Activated CD4-positive, alpha-beta T cell treated with anti-CD3 and anti-CD28 coated beads, Interleukin-2, amount 50 U/mL, for 1 hour (primary cell): ENCODE measurements at places on chromosomes 1 and 21.

DNA sequence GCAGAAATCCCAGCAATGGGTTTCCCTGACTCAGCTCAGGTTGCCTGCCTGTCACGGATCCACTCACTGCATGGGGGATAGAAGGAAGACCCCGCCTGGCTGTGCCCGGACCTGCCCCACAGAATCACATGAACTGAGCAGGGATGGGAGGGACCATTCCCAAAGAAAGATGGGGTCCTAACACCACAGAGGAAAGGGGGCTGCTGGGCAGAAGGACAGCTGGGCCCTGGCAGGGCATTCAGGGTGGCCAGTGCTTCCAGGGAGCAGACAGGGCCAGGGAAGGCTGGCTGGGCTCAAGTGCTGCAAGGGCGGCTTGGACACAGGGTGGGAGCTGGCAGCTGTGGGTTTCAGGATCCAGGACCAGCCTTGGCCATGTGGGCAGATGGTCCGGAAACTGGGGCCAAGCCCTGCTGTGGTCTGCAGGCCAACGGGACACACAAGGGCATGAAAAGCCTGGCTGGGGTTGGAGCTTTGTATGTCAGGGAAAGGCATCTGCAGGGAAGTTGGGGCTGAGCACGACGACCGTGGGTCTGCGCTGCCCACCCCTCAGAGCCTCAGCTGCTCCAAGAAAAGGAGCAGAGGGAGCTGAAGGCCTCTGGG is 723.9 kb downstream of the PTPRU start:
- no peak for DNase-seq

- no peak for DNase-seq
These were observed 308.1 kb upstream of the LYPLAL1 start for GRCh38 chr1:218865591-218865990.

GRCh38 chr1:20442920-20443625 is 42.9 kb downstream of the CAMK2N1 start:
- DNase-seq = no peak

- no peak for DNase-seq
These were observed 41.7 kb upstream of the SYT14 start for GRCh38 chr1:209896346-209896745.

GRCh38 chr1:26483980-26484379 is 11.7 kb downstream of the HMGN2 start:
- DNase-seq = no peak

GRCh38 chr1:95115708-95116137 is 1.4 kb upstream of the TLCD4 start:
- DNase-seq = no peak

GRCh38 chr1:155086128-155086741 is 7.6 kb downstream of the EFNA3 start:
- peak; percentile 80 for DNase-seq

- DNase-seq = no peak
These were observed 10.6 kb downstream of the ADARB1 start for GRCh38 chr21:45084881-45085536.

DNA sequence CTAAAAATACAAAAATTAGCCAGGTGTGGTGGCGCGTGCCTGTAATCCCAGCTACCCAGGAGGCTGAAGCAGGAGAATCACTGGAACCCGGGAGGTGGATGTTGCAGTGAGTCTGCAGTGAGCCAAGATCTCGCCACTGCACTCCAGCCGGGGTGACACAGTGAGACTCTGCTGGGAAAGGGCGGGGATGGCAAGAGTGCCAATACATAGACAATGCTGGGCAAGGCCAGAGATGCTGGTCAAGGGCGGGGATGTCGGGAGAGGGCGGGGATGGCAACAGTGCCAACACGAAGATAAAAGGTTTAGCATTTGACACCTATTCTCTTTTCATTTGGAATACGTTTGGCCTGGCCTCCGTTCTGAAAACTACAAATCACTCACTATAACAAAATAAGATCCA is 11.0 kb downstream of the SSU72 start:
- DNase-seq = no peak

- no peak for DNase-seq
These were observed 30.6 kb upstream of the ADGRL4 start for GRCh38 chr1:79037085-79037484.

GRCh38 chr1:59967141-59967697 is 40.6 kb upstream of the CYP2J2 start:
- no peak for DNase-seq

DNA sequence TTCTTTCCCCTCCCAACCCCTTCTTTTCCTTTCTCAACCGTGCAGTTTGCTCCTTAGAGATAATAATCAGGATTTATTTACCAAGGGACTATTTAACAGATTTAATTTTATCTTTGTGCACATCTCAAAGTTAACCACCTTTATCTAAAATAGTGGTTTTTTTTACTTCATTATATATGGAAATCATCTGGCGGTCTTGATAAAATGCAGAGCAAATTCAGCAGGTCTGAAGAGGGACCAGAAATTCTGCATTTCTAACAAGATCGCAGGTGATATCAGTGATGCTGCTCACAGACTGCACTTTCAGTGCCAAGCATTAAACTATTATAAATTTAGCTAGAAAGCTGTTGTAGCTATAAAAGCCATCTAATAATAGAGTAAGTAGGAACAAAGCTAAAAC is 83.4 kb upstream of the NEGR1 start:
- DNase-seq = no peak

DNA sequence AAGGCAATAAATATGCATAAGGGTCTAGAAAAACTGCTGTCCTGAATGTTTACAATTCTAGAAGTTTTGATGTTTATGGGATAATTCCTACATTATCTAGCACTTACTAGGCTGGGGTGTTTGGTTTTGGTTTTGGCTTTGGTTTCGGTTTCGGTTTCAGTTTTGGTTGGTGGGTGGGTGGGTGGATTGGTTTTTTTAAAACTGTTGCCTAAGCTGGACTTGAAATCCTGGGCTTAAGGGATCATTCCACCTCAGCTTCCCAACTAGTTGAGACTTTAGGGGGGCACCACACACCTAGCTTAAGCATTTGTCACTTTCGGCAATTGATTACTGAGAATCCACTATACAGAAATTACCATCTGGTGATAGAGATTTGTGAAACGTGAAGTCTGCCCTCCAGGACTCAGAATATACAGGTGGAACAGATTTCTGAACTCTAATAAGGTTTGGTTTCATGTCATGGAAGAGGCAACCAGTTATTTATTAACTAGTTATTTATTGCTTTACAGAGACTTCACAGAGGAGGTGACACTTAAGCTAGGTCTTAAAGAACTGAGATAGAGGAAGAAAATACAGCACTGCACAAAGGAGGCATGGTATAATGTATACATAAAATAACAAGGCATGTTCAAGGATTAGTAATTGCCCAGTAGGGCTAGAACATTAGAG is 69.6 kb downstream of the PIK3R3 start:
- no peak for DNase-seq

DNA sequence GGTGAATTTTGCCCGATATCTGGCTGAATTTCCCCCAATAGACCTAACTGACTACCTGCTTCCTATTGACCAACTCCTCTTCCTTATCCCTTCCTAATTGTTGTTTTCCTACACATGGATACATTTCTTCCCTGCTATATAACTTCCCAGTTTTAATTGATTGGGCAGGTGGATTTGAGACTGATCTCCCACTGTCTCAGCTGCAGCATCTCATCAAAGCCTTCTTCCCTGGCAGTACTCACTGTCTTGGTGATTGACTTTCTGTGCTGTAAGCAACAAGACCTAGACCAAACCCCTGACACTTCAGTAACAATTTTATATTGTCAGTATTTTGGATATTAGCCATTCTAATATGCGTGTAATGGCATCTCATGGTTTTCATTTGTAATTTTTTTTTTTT is 11.3 kb upstream of the PLA2G2A start:
- DNase-seq = no peak

DNA sequence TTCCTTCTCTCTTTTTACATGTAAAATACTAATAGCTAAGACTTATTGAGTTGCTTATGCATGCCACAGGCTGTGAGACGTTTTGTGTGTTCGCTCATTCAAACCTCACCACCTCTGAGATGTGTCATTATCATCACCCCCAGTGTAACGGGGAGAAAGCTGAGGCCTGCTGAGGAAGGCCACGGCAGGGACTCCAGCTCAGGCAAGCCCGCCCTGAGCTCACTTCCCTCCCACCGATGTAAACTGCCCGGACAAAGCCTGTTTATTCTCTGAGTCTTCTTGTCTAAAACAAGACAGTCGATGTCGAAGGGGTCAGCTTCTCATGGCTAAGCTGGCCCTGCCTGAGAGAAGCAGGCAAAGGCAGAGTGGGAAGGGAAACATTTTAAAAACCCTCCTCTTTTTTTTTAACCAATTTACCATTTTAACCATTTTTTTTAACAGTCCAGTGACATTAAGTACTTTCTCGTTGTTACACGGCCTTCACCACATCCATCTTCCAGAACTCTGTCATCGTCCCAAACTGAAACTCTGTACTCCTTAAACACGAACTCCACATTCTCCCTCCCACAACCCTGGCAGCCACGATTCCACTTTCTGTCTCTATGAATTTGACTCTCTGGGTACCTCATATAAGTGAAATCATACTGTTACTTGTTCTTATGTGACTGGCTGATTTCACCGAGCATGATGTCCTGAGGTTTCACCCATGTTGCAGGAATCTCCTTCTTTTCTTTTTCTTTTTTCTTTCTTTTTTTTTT is 204.8 kb upstream of the GALNT2 start:
- DNase-seq = no peak

GRCh38 chr1:30853350-30853749 is 55.2 kb downstream of the SDC3 start:
- DNase-seq = no peak

DNA sequence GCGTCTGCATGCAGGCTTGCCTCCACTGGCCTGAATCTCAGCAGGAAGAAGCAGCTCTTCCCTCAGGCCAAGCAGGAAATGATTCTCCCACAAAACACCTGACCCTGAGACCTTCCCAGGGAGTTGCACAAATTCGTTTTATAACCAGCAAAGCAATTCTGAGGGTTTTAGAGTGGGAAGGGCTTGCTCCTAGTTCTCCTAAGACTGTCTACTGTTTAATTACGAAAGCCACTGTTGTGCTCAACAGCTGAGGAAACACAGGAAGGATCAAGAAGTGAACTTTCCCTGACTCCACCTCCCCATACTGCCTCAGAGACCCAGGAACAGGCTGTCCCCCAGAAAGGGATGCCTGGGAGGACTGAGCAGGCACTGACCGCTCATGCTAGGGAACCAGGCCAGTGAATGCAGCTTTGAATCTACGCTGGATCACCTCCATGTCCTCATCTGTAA is 37.0 kb upstream of the PUM1 start:
- no peak for DNase-seq

DNA sequence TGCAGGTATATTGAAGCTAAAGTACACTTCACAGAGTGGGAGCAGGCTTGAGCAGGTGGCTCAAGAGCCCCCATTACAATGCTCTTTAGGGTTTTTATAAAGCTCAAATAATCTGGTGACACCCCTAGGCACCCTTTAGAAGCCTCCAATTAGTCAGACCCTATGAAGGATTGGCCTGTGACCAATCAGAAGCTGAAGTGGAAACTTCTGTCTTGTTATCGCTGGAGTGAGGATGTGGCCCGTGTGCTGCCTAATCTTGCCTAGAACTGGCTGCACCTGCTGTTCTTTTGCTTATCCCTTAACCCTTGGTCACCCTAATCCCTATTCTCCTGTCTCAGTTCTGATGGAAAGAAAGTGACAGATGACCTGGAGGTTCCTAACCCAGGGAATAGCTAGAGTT is 70.8 kb upstream of the ABCG1 start:
- no peak for DNase-seq

DNA sequence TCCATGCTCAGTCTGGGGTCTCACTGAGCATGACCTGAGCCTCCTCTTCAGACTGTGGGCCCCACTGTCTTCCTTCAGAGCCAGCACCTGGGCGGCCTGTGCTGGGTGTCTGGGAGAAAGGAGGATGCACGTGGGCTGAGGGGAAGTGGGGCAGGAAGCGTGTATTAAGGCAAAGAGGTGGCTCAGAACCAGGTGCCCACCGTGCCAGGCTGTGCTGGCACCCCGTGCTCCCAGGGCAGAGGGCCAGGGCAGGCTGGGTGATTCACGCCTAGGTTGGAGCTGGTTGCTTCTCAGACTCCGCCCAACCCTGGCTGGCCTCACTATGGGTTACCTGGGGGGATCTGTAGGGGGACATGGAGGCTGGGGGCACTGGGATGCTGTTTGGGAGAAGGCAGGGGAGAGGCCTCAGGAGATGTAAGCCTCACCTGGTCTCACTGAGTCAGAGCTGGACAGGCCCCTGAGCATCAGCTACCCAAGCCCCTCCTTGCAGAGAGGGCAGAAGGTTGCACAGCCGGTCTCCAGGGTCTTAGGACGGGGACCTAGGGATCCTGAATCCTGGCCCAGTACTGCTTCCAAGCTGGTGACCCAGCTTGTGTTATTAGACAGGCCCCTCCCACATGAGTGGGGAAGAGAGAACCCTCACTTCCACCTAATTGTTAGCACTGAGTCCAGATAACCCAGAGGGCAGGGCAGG is 18.6 kb upstream of the PADI1 start:
- DNase-seq = no peak

GRCh38 chr1:59768792-59769735 is 45.7 kb upstream of the HOOK1 start:
- DNase-seq = no peak

DNA sequence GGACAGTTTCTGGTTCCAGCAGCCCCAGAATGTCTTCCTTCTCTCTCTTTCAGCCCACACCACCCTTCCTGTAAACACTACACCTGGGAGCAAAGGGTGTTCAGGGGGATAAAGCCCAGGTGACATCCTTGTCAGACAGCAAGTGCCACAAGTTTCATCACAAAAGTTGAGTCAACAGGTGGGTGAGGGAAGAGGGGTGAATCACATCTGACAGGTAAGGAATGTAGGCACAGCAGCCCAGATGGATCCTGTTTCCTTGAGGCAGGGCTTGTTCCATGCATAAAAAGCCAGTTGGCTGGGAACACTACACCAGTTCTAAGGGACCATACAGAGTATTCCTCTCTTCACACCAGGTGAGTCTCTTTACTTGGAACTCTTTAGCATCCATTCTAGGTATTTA is at the start of gene SPRR1B:
SPRR1B (plus strand) TSS at position 309 of the 400 bp plus-strand sequence. CDS start 1,143 bp downstream, outside the sequence.
- no peak for DNase-seq

GRCh38 chr1:211896958-211897357 is 66.4 kb upstream of the LPGAT1 start:
- no peak for DNase-seq

- DNase-seq = no peak
These were observed 67.8 kb downstream of the BACH1 start for GRCh38 chr21:29366532-29366931.

- DNase-seq = no peak
These were observed 31.0 kb downstream of the TTC39A start for GRCh38 chr1:51299185-51299885.

DNA sequence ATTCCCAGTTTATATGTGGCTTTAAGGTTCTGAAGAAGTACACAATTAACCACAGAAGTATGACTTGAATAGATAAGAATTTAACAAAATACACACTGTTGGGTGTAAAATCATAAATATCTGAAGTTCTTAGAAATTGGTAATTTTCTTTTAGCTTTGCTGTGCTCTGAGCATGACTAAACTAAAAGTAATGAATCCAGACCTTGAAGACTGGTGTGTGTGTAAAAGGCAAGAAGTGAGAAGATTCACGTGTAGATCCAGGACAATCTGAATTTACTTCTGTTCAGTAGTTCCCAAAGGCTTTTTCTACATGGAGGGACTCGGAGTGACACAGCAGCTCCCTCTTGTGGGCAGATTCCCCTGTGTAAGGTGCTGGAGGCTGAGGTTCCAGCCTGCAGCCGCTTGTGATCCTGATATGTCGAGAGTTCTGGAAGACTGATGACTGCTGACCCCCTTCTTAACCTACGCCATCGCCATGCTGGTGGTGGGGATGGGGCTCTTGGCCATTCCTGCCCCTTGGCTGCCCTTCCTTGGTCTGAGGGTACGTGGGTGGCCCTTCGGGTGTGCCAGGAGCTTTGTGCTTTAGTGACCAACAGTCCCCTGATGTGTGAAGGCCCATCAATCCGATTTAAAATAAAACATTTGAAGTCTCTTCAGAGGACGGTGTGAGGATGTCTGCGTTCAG is 62.7 kb downstream of the ADARB1 start:
- peak; percentile 64 for DNase-seq
